ENCODE measurements at places on chromosomes 7 and 10. TPM values are rescaled to one million over a fixed set of nuclear protein-coding genes. Genes with fewer than 3 reads are reported as not detected.

AOC1 gene
- total RNA-seq: not detected

LRRC18 gene
- not detected for total RNA-seq

TMEM236 gene
- 0.05 TPM for total RNA-seq

ATRNL1 gene
- 44.1 TPM for total RNA-seq

DNA sequence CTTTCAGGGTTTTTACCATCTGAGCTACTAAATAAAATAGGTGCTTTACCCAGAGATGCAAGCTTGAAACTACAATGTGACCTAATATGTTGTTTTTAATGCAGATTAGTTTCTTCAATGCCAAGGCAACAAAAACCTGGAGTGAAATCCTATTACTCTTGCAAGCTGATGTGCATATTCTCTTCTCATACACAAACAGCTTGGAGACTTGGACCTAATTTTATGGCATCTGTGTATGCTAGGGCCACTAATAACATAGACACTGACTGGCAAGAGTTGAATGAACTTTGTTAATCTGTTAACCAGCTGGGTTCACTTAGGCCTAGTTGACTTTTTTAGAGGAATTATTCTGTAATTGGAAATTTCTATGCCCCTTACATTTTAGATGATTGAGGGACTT, 23.4 kb upstream of the SMIM30 start:
- DNase-seq: no peak

OR2A1 gene
- 0.19 TPM for total RNA-seq

DNA sequence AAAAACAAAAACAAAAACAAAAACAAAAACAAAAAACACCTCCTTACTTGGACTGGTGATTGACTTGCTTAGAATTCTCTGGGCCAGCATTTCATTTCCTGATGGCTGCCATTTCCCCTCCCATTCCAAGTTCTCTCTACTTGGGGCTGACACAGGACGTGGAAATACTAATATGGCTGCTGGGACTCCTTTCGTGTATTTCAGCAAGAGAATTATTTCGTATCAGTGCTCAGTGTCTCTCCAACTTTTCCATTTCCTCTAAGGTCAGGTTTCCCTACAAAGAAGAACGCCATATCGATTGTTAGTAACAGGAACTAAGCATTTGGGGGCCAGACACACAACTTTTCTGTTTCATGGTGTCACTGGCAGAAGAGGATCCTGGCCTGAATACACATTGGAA, 22.5 kb upstream of the VAX1 start:
- no peak for DNase-seq

DNA sequence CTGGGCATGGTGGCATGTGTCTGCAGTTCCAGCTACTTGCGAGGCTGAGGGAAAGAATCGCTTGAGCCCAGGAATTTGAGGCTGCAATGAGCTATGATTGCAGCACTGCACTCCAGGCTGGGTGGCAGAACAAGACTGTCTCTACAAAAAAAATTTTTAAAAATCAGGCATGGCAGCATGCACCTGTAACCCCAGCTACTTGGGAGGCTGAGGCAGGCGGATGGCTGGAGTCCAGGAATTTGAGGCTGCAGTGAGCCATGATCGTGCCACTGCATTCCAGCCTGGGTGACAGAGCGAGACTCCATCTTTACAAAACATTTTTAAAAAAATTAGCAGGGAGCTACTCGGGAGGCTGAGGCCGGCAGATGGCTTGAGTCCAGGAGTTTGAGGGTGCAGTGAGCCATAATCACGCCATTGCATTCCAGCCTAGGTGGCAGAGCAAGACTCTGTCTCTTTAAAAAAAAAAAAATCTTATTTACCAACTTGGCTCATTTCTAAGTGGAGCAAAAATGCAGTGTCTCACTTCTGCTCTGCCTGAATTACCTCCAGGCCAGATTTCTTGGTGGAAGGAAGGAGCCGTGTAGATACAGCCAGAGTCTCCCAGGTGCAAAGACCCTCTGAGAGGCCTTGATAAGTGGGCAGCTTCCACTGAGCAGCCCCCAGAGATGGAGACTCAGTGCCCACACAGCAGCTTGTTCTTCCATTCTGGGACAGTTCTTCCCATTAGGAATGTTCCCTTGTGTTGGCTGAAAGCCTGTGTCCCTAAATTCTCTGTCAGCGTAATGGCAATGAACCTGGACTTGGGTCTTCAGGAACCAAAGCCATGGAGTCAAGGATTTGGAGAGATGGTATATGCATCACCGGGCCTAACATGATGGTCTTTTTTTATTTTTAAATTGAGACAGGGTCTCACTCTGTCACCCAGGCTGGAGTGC, 30.0 kb downstream of the GTF2IRD1 start:
- no peak for DNase-seq

DNA sequence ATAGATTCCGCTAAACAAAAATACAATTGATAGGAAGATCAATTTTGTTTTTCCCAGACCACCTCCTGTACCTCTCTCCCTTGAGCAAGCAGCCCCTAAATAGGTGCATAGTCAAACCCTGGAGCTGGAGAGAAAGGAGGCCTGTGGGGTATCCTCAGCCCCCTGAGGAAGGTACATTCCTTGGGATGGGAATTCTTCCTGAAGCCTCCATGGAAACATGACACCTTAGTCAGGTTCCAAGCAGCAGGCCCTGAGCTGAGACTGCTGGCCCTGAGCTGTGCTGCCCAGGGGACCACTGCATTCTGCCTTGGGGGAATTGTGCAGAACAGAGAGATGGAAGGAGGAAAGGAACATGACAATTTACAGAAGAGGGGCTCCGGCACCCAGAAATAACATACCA, 7.4 kb downstream of the HNRNPF start:
- DNase-seq: no peak

DNA sequence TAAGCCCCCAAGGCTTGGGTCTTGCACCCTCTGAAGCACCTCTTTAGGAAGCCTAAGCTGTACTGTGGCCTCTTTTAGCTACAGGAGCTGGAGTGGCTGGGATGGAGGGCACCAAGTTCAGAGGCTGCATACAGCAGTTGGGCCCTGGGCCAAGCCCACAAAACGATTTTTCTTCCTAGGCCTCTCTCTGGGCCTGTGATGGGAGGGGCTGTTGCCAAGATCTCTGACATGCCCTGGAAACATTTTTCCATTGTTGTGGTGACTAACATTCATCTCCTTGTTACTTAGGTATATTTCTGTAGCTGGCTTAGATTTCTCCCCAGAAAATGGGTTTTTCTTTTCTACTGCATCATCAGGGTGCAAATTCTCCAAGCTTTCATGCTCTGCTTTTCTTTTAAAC, 375.7 kb upstream of the NPSR1 start:
- no peak for DNase-seq

GRCh38 chr7:102473271-102473991, 5.3 kb downstream of the POLR2J start:
- no peak for DNase-seq

- DNase-seq: no peak
Measured at GRCh38 chr7:46600340-46600739, 679.3 kb upstream of the IGFBP3 start.

GRCh38 chr7:22329816-22330524, 27.0 kb downstream of the RAPGEF5 start:
- DNase-seq: no peak
